Activated T-helper 17 cell treated with anti-CD3 and anti-CD28 coated beads, Interleukin-2, amount 50 U/mL, for 72 hours (primary cell): ENCODE measurements at places on chromosomes 4 and X. TPM values are rescaled to one million over a fixed set of nuclear protein-coding genes. Genes with fewer than 3 reads are reported as not detected.
A peak's percentile ranks its signal among the peaks of the same experiment; 100 is the strongest.

The S100G gene
- total RNA-seq, result not detected

The NEXMIF gene
- total RNA-seq, result 2.8 TPM

The GSPT2 gene
- total RNA-seq, result 8.0 TPM

The OTUD6A gene
- total RNA-seq, result not detected

The IQCM gene
- total RNA-seq, result not detected

The SSX1 gene
- not detected for total RNA-seq

The TASL gene
- 1.9 TPM for total RNA-seq

The INTS6L gene
- total RNA-seq, result 46.5 TPM

The DIPK2B gene
- 0.11 TPM for total RNA-seq

The UGT2B11 gene
- total RNA-seq, result not detected

The NCAPG gene
- 75.6 TPM for total RNA-seq

The NSUN7 gene
- not detected for total RNA-seq

The ANK2 gene
- 0.87 TPM for total RNA-seq

The FGFBP2 gene
- 2.2 TPM for total RNA-seq

- ATAC-seq, result no peak
Observed at GRCh38 chr4:155403886-155404285, 27.1 kb upstream of the MAP9 start.

- no peak for ATAC-seq
Observed at GRCh38 chrX:46543441-46543840, 1.8 kb downstream of the ZNF674 start.

- no peak for ATAC-seq
Observed at GRCh38 chr4:128220286-128221235, 67.1 kb downstream of the PGRMC2 start.

- no peak for ATAC-seq
Observed at GRCh38 chrX:37896511-37896890, 49.1 kb upstream of the DYNLT3 start.

GRCh38 chr4:54005475-54005874 lies 58.9 kb downstream of the CHIC2 start:
- ATAC-seq, result no peak

DNA sequence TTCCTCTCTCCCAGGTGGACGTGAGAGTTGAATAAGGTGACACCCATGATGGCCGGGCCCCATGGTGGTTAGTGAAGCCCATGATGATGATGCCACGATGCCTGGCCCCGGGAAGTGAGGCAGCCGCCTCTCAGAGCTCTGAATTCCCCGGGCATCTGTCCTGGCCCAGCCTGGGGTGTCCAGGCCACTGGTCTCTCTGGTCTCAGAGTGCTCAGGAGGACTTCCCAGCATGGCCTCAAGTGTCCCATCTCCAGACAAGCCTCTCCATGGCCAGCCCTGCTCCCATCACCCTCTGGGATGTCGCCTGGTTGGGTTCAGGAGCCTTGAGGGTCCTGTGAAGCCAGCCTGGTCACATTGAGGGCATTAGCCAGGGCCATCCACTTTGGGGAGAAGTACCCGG lies 24.7 kb upstream of the PSAPL1 start:
- ATAC-seq, result no peak

DNA sequence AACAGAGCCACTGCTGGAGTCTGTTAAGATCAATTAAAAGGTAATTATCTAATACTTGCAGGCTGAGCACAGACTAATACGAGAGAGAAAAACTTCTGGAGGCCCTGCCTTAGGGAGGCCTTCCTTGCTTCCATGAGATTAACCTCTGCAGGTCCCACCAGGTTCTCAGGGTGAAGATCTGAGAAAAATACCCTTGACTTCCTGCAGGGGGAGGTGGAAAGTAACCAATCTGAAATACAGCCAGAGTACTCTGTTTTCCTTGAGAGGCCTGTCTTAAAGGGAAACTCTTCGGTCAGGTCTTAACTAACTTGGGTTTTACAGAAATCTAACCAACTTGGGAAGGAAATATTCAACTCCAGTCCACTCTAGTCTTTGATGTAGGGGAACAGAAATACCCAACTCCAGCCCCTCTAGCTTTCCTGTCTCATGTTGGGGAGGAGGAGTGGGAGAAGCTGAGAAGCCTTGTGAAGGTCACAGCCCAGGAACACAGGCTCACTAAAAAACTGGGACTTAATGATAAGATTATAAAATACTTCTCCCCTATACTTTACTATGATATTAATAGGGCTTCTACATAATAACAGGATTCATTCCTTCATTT lies 77.1 kb downstream of the TBCK start:
- ATAC-seq, result peak; percentile 35

- ATAC-seq, result no peak
Observed at GRCh38 chrX:137999552-137999951, 433.6 kb downstream of the ZIC3 start.

GRCh38 chr4:122044501-122044900 lies 92.6 kb upstream of the TRPC3 start:
- no peak for ATAC-seq

- ATAC-seq, result no peak
Observed at GRCh38 chrX:69182818-69183380, 17.6 kb upstream of the PJA1 start.

GRCh38 chr4:86961605-86962295 lies 26.9 kb downstream of the AFF1 start:
- no peak for ATAC-seq

- ATAC-seq, result no peak
Observed at GRCh38 chr4:179307297-179308136, 1865.3 kb upstream of the AGA start.

GRCh38 chrX:18291006-18291545 lies 63.4 kb downstream of the SCML2 start:
- ATAC-seq, result no peak

DNA sequence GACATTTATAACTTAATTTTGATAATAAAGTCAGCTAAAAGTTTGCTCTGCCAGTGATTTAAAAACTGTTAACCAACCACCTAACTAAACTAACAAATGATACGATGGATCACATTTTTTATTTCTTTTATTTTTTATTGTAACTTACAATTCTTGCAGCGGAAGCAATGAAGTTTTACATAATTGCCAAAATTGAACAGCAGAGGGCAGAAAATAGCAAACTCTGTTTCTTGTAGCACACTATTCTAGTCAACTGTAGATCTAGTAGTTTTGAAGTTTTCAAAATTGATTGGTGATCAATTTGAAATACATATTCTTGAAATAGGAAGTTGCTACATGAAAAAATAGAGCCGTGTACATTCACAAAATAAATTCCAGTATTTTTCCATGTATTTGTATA lies 2.8 kb upstream of the GRIA2 start:
- no peak for ATAC-seq

DNA sequence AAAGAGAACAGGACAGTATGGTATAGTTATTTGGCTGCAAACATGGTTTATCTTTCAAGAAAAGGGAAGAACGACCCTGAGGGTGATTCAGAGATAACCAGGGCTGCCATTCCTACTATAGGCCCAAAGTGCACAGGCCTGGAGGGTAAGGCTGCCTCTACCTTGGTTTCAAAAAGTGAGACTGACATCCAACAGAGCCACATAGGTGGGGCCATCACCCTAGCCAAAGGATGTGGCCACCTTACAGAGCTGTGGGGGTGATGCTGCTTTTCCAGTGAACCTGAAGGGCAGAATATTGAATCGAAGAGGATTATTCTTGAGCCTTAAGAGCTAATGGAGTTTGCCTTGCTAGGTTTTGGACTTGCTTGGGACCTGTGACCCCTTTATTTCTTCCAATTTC lies 15.7 kb downstream of the SH2D1A start:
- ATAC-seq, result peak; percentile 60

DNA sequence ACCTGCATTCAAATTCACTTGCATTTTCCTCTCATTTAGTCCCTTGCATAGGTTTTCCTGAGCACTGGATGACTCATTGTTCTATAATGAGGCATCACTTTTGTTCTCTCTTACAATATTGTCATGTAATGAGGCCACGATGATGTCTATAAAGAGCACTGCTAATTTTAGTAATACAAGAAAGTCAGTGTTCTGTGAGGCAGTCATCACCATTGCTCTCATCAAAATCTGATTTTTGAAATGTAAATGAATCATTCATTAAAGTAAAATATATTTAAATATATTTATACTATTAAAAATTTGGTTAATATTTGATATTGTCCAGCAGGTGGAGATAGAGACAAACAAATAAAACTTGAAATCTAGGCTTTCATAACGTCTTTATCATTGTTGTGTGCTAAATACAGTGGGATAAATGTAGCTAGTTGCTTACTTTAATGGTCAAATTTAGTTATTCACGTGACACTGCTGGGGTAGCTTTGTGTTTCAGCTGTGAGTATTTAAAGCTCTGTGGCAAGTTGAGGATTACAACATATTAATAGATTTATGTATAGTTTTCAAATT lies 15.4 kb downstream of the HMGB2 start:
- peak; percentile 97 for ATAC-seq

- ATAC-seq, result peak; percentile 12
Observed at GRCh38 chr4:2862528-2862927, 18.9 kb downstream of the ADD1 start.

DNA sequence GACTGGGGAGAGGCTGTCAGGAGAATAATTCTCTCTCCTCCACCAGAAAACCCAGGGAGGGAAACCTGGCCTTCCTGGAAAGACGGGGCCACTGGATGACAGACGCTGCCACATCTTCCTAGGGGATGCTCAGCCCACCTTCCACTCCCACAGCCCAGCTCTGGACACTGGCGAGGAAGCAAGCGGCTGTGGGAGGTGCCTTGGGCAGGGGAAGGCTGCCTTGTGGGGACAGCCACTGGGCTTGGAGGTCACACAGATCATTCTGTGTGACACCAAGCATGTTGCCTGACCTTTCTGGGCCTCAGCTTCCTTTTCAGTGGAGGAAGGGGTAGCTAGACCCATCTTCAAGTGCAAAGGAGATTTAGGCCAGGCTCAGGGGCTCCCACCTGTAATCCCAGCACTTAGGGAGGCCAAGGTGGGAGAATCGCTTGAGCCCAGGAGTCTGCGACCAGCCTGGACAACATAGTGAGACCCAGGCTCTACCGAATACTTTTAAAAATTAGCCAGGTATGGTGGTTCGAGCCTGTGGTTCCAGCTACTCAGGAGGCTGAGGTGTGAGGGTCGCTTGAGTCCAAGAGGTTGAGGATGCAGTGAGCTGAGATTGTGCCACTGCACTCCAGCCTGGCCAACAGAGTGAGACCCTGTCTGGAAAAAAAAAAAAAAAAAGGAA lies 9.8 kb upstream of the MSX1 start:
- no peak for ATAC-seq

DNA sequence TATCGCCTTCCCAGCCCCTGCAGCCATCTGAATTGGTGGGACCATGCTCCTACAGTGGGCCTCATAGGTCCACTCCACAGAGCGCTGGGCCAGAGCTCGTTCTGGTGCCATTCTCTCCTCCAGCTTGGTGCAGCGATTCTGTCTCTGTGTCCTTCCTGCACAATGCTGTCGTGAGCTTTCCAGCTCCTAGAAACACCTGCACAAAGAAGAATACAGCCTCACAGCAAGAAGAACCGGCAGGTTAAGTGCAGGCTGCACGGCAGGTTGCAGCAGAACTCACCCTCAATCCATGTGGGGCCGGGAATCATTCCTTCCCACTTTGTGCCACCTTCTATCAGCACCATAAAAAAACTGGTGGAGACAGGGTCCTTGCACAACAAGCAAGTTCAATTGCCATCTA lies 101.2 kb upstream of the ENPP6 start:
- peak; percentile 7 for ATAC-seq

DNA sequence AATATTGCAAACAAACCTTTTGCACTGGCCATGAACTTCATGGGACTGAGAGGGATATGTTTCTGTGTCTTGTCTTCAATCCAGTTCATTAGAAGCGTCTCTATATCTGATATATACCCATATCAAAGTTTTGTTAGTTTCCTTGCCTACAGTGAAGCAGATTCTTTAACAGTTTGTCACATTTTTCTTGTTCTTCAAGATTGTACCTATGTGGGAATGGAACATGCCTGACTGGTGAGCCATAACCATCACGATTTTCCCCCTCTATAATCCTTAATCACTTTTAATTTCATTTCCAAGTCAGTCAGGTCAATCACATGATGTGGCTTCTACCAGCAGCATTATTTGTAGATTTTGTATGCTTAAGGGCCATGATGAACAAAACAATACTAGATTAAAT lies 197.1 kb upstream of the PDE5A start:
- ATAC-seq, result no peak

GRCh38 chrX:150100261-150100660 lies 162.0 kb upstream of the EOLA2 start:
- ATAC-seq, result no peak

GRCh38 chrX:9471571-9471985 lies 6.7 kb downstream of the TBL1X start:
- ATAC-seq, result no peak

DNA sequence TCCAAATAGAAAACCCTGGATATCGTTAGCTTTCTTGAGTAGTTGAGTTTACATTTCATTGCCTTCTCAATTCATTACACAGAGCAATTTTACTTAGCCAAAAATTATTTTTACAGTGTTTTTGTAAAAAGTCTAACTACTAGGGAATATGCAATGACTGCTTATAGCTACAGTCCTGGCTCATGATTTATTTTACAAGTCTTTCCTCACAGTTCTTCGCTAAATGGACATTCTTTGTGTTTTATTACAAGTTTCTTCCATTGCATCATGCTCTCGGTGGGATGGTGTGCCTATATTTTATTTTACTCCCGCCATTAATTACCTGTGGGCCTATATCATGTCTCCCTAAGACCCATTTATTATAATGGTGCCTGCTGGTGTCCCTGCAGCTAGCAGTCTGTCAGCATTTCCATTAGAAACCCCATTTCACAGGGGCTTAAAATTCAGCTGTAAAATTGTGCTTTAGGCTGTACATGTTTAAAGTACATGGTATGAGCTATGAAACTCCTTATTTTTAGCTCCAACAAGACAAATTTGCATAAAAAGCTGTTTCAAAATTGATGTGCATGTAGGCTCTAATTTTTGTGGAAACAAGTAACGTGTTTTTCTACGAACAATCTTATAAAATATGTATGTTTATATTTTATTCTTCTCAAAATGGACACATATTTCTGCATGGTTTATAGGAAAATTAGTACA lies 227.4 kb downstream of the SLC7A11 start:
- ATAC-seq, result no peak

- no peak for ATAC-seq
Observed at GRCh38 chr4:185541251-185541727, 6.0 kb upstream of the PDLIM3 start.

DNA sequence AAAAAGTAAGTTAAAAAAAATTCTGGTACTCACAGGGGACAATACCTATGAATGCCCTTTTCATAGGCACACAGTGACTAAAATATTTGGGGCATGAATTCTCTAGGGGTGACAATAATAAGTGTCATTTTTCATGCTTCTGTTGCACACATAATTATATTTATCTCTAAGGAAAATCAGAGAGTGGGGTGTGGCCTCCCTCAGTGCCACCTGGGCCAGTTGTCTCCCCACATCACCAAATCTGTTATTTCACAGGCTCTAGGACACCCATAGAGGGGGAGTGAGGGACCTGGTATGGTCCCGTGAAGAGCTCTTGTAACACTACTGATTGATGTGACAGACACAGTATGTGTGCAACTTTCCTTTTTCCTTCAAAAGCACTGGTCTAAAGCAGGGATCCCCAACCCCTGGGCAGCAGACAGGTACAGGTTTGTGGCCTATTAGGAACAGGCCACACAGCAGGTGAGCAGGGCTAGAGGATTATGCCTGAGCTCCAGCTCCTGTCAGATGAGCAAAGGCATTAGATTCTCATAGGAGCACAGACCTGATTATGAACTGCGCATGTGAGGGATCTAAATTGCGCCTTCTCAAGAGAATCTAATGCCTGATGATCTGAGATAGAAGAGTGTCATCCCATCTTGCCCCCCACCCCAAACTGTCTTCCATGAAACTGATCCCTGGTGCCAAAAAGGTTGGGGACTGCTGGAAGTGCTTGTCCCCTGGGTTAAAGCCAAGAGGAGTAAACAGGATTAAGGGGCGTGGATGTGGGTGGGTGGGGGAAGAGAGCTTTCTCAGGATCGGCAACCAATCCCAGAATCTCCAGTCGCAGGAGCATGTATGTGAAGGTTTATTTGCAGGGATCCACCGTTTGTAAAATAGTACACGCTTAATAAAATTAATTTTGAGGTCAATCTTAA lies 856 bp downstream of the SLC9B1 start:
- no peak for ATAC-seq
